Fibroblast of skin of right biceps (primary cell): ENCODE measurements at places on chromosomes 4 and X.

GRCh38 chr4:29311247-29311646, 1408.9 kb upstream of the PCDH7 start:
- DNase-seq, result peak; percentile 52

DNA sequence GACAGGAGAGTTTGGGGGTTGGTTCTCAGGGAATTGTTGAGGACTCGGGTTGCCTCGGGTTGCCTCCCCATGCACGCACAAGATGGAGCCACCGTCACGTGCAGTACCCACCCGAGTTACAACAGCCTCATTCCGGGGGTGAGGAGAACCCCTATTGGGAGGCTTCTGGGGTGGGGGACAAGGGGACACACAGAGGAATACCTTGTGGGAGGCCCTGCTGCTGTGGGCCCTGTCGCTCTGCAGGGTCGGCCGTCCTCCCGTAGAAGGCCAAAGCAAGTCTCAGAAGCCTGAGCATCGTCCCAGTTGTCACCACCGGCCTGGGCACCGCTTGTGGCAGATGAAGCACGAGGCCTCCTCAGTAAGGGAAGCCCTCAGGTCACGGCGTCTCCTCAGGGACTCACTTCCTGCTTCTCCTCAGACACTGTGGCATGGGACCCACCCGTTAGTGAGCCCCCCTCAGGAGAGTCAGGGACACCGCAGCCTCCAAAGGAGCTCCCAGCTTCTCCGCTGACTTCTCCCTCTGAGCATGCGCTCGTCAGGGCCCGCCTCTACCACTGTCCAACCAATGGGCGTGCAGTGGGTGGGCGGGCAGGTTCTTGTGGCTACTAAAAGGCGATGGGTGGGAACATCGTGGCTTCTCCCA, at the start of gene CT55:
Gene CT55, minus strand, starts transcription at position 522 of the 643 bp plus-strand sequence. Its CDS starts 227 bp downstream, at position 295.
- no peak for DNase-seq

DNA sequence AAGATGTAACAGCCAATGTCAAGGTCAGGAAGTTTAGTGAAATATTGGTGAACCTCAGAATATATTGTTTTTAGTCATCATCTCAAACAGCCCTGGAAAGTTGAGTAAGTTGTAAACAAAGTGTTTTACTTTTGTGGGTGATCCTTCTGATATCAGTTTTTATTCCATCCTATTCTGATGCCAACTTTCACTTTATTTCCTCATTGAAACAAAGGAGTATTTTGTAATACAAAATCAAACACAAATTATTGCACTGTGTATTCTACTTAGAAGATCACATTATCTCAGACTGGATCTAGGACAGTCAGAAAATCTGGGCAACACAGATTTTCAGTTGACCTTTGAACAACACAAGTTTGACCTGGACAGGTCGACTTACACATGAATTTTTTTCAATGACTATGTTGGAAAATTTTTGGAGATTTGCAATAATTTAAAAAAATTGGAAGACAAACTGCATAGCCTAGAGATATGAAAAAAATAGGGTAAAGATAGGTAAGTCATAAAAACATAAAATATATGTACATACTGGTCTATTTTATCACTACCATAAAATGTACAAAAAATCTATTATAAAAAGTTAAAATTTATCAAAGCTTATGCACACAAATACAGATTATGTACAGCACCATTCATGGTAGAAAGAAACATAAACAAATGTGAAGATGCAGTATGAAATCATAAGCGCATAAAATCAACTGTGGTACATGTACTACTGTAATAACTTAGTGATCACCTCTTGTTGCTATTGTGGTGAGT, 709.1 kb upstream of the FAM241A start:
- DNase-seq, result no peak

DNA sequence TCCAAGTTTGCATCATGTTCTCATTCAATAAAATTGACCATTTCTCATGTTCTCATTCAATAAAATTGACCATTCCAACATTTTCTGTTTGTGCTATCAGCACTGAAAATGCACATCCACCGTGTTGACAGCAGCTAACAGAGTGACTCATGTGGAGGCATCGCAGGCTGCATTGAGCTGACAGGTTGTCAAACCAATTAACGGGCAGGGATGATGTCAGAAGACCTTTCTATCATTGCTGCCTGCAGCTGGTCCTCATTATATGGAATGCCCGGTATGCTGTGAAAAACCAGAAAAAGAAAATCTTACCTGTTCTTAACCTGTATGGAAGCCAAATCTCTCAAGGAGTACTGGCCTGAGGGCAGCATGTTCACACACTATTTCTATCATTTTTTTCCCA, 202.0 kb downstream of the SMIM20 start:
- peak; percentile 26 for DNase-seq

DNA sequence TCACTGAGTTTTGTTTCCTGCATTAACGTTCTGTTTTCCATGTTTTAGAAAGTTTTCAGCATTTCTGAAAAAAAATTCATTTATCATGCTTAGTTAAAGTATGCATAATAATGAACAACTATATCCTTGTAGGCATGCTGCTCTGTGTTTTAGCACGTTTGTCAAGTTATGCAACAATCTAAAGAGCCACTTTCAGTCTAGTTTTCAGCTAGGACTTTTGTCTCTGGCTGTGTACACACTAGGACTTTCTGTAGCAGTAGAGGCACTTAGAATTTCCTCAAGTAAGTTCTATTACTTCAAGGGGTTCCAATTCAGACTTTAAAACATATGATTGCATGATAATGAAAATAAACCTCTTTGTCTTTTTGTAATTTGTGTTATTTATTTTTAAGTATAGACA, 12.4 kb downstream of the DCAF8L1 start:
- no peak for DNase-seq

- DNase-seq, result no peak
These were observed 6.5 kb downstream of the WDR1 start for GRCh38 chr4:10109995-10110670.

DNA sequence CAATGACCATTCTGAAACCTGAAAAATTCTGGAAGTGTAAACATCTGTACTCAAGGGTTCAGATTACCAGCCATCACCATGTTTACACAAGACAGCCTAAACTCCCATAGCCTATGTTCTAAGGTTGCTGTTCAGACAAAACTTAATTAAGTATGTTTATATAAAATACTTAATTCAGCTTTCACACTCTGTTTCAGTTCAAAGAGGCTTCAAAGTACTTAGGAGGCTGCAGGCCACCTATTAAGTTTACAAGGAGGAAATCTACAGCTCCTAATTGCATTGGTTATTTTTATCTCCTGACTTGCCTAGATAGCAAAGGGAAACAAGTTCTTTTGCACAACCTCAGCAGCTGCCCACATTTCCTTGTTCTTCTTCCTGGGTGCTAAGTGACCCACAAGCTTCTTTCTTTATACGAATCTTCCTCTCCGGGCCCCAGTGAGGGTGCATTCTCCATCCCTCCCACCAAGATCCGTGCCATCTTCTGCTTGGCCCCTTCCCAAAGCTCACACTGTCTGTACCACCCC, 2.0 kb downstream of the GAK start:
- no peak for DNase-seq

- DNase-seq, result no peak
These were observed at the start of gene LRAT for GRCh38 chr4:154743683-154744340. Gene LRAT, plus strand, starts transcription at chr4:154744000. Its CDS starts 327 bp downstream, at chr4:154744327.

GRCh38 chr4:106444557-106444956, 76.0 kb upstream of the GIMD1 start:
- peak; percentile 50 for DNase-seq

GRCh38 chrX:81925812-81926211, 723.9 kb downstream of the SH3BGRL start:
- DNase-seq, result no peak

GRCh38 chrX:122055979-122056715, 1008.7 kb downstream of the GLUD2 start:
- DNase-seq, result no peak

GRCh38 chr4:8655411-8656184, 63.0 kb downstream of the CPZ start:
- DNase-seq, result no peak

GRCh38 chr4:95821867-95822266, 18.0 kb upstream of the PDHA2 start:
- no peak for DNase-seq

DNA sequence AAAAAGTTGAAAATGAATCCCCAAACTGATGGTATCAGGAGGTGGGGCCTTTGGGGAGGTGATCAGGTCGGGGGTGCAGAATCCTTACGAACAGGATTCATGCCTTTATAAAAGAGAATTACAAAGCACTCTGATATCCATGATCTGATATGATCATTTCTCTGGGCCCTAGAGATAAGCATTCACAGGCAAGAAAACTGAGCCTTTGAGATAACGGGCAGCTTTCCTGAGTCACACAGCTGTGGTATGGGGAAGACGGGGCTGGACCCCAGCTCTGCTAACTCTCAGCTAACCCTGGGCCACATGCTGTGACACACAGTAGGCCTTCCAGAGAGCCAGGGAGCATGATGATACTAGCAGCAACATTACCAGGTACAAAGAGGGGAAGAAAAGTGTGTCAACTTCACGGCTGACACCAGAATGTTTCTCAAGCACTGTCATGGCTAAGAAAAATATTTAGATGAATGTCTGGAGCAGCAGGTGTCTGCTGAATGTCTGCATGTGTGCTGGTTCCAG, 85.1 kb downstream of the SLC2A9 start:
- DNase-seq, result no peak

DNA sequence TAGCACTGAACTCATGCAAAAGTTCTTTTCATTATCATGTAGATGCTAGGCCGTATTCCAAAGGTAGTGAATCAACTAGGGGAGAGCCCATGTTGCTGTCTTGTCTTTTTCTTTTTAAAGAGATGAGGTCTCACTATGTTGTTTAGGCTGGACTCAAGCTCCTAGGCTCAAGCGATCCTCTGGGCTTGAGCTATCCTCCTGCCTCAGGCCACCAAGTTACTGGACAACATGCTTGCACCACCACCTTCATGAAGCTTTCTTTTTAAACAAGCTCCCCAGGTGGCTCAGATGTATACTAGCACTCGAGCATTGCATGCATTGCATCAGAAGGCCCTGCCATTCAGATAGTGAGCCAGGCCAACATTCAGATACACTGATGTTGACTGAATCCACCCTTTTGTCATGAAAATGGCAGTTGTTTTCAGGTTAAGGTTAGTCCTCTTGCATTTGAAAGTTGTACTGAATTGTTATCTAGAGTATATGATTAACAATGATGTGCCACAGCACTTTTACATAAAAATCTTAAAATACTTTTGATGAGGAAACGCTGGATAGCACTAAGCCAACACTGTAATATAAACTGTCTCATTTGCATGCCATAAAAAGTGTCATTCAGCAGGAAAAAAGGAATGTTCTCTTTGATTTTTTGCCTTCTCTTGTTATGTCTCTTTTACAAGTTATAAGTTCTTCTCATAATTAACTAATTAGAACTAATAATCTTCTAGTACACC, 76.7 kb downstream of the FNIP2 start:
- DNase-seq, result no peak

DNA sequence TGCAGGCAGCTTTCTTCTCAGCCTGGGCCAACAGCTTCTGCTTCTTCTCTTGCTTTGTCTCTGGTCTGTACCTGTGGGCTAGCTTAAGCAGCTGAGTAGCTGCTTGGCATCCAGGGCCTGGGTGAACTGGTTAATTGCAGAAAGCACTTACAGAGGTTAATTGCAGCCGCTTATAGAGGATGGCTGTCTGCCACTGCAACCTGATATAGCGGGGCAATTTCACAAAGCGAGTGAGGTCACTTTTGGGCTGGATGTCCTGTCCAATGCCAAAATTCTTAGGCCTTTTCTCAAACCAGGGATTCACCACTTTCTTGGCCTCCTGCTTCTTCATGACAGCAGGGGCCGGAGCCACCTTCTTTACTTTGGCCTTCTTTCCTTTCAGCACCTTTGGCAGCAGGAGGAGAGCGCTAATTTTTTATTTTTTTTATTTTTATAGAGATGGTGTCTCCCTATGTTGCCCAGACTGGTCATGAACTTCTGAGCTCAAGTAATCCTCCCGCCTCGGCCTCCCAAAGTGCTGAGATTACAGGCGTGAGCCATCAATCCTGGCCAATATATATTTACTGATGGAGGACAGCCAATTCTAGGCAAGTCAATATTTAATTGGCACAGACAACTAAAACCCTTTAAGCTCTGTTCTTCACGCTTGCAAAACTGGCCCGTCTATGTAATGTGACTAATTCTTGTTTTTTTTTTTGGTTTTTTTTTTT, 61.0 kb downstream of the ENOPH1 start:
- DNase-seq, result no peak

- DNase-seq, result no peak
These were observed 90.2 kb upstream of the SOD3 start for GRCh38 chr4:24705016-24705753.

- peak; percentile 68 for DNase-seq
These were observed 51.3 kb downstream of the RTL9 start for GRCh38 chrX:110409925-110410324.

- no peak for DNase-seq
These were observed 22.1 kb downstream of the SLIT2 start for GRCh38 chr4:20273793-20274192.

GRCh38 chr4:117010671-117011070, 74.7 kb downstream of the TRAM1L1 start:
- DNase-seq, result peak; percentile 15

DNA sequence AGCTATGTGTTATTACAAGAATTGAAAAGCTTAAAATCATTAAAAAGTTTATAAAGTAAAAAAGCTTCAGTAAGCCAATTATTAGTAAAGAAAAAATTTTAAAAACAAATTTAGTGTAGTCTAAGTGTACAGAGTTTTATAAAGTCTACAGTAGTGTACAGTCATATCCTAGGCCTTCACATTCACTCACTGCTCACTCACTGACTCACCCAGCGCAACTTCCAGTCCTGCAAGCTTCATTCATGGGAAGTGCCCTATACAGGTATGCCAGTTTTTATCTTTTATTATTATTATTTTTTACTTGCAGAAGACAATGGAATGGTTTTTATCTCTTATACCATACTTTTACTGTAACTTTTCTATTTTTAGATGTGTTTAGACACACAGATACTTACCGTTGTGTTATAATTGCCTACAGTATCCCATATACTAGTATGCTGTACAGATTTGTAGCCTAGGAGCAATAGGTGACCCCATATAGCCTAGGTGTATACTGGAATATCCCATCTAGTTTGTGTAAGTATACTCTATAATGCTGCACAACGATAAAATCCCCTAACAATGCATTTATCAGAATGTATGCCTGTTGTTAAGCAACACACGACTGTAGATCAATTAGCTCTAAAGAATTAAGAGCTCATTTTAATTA, 230.7 kb downstream of the DCLK2 start:
- DNase-seq, result peak; percentile 78

DNA sequence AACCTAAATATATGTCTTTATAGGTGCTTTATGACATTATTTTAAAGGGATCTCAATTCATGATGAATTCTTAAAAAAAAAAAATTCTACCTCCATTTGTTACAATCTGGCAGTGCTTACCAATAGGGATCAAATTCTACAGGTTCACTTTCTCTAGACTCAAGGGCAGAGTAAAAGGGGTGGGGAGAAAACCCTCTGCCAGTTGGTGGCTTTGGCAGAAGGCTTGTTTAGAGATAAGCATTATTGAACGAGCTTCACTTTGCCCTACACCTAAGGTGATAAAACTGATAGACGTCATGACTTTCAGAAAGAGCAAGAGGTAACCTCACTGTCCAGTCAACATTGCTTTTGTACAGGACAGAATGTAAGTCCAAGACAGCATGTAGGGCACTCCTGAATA, 53.6 kb downstream of the OSTC start:
- no peak for DNase-seq

GRCh38 chrX:8297766-8298165, 126.7 kb upstream of the VCX2 start:
- peak; percentile 36 for DNase-seq
